ENCODE measurements at places on chromosomes 2 and 18. TPM values are rescaled to one million over a fixed set of nuclear protein-coding genes. Genes with fewer than 3 reads are reported as not detected.

Gene STAM2
- 39.8 TPM for total RNA-seq

Gene ENOSF1
- 82.2 TPM for total RNA-seq

Gene DUSP11
- total RNA-seq = 17.6 TPM

Gene LAMA3
- 89.1 TPM for total RNA-seq

Gene GPR45
- not detected for total RNA-seq

Gene C2orf72
- total RNA-seq = 0.97 TPM

- no peak for DNase-seq
- H3K36me3 ChIP-seq = no peaks in the 10 kb centered on the region
- no peak overlapping the region for H3K4me3 ChIP-seq
- H3K27ac ChIP-seq = no peak overlapping the region
Measured at GRCh38 chr2:56380861-56381260, 197.1 kb downstream of the CCDC85A start.

DNA sequence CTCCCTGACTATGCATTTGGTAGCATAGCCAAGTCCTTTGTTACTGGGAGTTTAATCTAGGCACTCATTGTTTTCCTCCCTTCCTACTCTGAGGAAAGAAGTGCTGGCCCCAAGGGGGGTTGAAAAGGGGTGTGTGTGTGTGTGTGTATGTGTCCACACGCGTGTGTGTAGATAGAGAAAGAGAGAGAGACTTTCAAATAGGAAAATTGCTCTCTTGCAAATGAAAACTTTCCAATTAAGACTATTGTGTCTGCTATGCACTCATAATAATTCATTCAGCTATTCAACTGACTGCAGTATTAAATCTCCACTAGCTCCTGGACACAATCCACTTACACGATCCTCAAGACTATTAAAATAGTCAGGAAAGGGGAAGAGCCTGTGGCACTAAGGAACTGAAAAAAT is 92.9 kb upstream of the CSRNP3 start:
- no peaks in the 10 kb centered on the region for H3K27me3 ChIP-seq
- H3K4me1 ChIP-seq = peaks cover 10% of the 10 kb centered on the region
- H3K27ac ChIP-seq = no peak overlapping the region

DNA sequence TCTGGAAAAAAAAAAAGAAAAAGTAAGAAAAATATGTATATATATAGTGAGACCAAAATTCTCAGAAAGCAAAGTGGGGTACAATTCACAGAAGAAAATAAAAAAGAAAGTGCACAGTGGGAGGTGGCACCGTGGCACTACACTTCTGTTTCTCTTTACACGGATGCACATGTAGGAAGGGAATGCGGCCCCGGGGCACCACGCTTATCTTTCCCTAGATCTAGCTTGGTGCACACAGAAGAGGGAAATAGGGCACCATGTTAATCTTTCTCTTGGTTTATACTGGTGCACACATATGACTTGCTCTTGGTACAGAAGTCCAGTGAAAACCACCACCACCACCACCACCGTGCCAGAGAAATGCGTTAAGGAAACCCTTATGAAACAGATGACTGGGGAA is 32.0 kb downstream of the EIPR1 start:
- no peaks in the 10 kb centered on the region for H3K27me3 ChIP-seq
- peaks cover 6% of the 10 kb centered on the region for H3K36me3 ChIP-seq
- no peak for DNase-seq
- H3K4me3 ChIP-seq = no peak overlapping the region
- no peaks in the 10 kb centered on the region for H3K4me1 ChIP-seq
- H3K27ac ChIP-seq = no peak overlapping the region

- no peaks in the 10 kb centered on the region for H3K36me3 ChIP-seq
- H3K27ac ChIP-seq = no peak overlapping the region
- H3K4me3 ChIP-seq = no peak overlapping the region
- no peaks in the 10 kb centered on the region for H3K27me3 ChIP-seq
Measured at GRCh38 chr2:157995117-157995516, 106.6 kb upstream of the UPP2 start.

DNA sequence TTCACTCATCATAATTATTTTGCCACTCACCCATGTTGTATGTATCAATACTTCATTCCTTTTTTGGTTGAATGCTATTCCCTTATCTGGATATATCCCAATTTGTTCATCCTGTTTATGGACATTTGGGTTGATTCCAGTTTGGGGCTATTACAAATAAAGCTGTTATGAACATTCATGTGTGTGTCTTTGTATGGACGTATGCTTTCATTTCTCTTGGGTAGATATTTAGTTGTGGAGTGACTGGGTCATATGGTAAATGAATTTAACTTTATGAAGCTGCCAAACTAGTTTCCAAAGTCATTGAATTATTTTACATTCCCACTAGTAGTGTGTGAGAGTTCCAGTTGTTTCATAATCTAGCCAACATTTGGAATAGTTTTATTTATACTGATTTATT is 2.7 kb downstream of the FAM228B start:
- no peaks in the 10 kb centered on the region for H3K27me3 ChIP-seq
- DNase-seq = no peak
- peaks cover 16% of the 10 kb centered on the region for H3K4me1 ChIP-seq
- no peak overlapping the region for H3K4me3 ChIP-seq

DNA sequence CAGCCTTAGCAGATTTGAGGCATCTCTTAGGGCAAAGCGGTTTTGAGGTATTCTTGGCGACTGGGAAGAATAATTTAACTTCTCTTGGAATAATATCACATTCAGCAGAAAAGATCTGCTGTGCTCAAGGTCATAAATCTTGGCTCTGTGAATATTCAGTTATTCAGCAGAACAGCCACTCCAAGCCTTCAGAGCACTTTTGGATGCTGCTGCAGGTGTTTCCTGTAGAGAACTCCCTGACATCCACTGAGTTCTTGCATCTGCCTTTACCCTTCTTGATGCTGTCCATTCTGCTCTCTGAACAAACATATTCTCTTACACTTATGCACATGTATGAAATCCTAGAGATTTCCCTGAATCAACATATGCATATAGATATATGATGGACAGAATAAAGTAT is 390.3 kb downstream of the NRXN1 start:
- H3K27me3 ChIP-seq = no peaks in the 10 kb centered on the region
- no peak for DNase-seq
- no peak overlapping the region for H3K4me3 ChIP-seq
- no peaks in the 10 kb centered on the region for H3K4me1 ChIP-seq

DNA sequence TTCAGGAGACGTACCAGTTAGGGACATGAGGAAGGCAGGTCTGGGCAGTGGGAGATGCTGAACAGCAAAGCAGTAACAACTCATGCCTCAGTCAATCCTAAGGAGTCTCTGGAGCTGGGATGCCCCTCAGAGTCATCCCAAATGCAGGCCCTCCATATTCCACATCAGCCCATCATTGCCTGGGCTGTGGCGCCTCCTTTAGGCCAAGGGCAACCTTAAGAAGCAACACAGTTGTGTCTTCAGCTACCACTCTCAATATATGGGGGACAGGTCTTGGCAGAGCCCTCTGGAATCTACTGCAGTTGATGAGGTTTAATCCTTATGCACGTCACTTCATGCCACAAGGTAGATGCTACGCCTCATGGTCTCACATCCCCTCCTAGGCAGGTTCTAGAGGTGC is 682.0 kb upstream of the RAB6C start:
- peaks cover 5% of the 10 kb centered on the region for H3K4me1 ChIP-seq
- H3K36me3 ChIP-seq = no peaks in the 10 kb centered on the region
- DNase-seq = no peak
- H3K27me3 ChIP-seq = no peaks in the 10 kb centered on the region

GRCh38 chr18:79748321-79749180 is 49.2 kb upstream of the KCNG2 start:
- DNase-seq = no peak
- no peaks in the 10 kb centered on the region for H3K4me1 ChIP-seq
- peaks cover 51% of the 10 kb centered on the region for H3K36me3 ChIP-seq
- H3K4me3 ChIP-seq = no peak overlapping the region

DNA sequence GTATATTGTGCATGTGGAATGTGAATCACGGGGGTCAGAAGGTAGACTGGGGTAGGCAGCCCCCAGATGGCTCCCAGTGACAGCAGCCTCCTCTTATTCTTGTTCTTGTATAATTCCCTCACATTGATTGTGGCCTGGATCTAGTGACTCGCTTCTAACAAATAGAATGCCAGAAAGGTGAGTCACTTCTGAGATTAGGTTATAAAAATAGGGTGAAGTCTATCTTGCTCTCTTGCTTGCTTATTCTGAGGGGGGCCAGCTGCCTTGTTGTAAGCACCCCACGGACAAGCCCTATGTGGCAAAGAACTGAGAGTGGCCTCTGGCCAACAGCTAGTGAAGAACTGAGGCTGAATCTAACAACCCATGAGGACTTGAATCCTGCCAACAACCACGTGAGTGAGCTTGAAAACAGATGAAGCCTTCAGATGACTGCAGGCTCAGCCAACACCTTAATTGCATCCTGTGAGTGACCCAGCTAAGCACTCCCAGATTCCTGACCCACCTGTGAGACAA is 15.6 kb upstream of the RMND5A start:
- no peak overlapping the region for H3K4me3 ChIP-seq
- no peaks in the 10 kb centered on the region for H3K36me3 ChIP-seq
- DNase-seq = no peak
- no peaks in the 10 kb centered on the region for H3K27me3 ChIP-seq
- no peaks in the 10 kb centered on the region for H3K4me1 ChIP-seq

GRCh38 chr18:9079818-9080528 is 22.5 kb upstream of the NDUFV2 start:
- no peaks in the 10 kb centered on the region for H3K36me3 ChIP-seq
- peaks cover 29% of the 10 kb centered on the region for H3K4me1 ChIP-seq
- no peak overlapping the region for H3K4me3 ChIP-seq

- H3K27ac ChIP-seq = no peak overlapping the region
- no peaks in the 10 kb centered on the region for H3K4me1 ChIP-seq
- H3K4me3 ChIP-seq = no peak overlapping the region
- no peak for DNase-seq
Measured at GRCh38 chr2:173874003-173874893, 90.9 kb downstream of the SP3 start.

All from lower lobe of right lung (tissue), 2 donors.